ENCODE measurements at places on chromosomes 1 and 21.
A peak's percentile ranks its signal among the peaks of the same experiment; 100 is the strongest.

DNA sequence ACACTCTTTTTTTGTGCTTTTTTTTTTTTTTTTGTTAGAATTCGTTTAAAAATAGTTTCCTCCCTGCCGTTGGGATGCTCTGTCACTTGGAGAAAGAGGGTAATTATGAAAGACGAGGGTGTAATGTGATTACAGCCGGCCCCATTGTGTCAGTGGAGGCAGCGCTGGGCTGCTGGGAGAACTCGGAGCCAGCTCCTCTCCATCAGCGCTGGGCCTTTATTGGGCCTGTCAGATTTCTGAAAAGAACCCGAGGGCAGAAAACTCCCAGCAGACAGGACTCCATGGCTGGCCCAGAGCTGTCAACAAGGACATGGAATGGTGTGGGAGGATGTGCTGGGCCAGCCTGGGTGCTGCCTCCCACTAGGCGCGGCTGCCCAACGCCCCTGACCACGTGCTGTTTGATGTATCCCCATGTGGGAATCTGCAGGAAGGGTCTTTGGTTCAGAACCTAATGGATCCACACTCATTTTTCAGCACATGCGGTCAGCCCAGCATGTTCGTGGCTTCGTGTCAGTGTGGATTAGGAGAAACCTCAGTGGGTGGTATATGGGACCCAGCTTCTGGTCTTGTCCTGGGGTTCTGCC lies 222.6 kb upstream of the KIAA0040 start:
- no peak for DNase-seq

GRCh38 chr1:212667223-212668139 lies 32.2 kb downstream of the BATF3 start:
- peak; percentile 46 for DNase-seq

DNA sequence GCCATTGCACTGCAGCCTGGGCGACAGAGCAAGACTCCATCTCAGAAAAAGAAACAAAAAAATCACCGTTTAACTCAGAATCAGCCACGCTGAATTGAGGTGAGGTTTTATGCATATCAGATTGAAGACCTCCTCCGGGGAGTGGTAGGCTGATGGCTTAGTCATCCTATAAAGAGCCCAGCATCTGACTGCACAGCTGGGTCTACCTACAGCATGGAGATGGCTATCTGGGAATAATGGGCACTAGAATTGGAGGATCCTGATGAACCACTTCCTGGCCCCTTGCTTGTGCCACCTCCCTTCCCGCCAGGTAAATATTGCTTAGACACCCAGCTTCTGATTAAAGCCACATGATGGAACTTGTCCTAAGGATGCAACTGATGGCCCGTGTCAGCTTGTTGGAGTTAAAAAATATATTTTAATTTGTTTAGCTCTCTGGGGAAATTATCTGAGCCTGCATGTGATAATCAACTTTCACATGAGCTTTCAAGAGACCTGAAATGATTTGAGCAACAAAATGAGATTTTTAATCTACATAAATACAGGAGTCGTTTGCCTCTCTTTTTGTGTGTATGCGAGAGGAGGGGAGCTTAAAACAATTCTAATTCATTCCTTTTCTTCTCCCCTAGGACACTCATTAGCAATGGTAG lies 157.2 kb downstream of the KIF26B start:
- DNase-seq, result no peak

GRCh38 chr1:180497826-180498225 lies 4.6 kb downstream of the ACBD6 start:
- DNase-seq, result no peak

- DNase-seq, result no peak
Observed at GRCh38 chr21:42353623-42354022, 2.8 kb upstream of the TFF2 start.

GRCh38 chr1:68188644-68189340 lies 43.5 kb downstream of the WLS start:
- DNase-seq, result no peak

GRCh38 chr1:89822109-89822962 lies 1.5 kb downstream of the LRRC8D start:
- DNase-seq, result peak; percentile 78

- DNase-seq, result no peak
Observed at GRCh38 chr1:223319905-223320580, 43.9 kb downstream of the SUSD4 start.

DNA sequence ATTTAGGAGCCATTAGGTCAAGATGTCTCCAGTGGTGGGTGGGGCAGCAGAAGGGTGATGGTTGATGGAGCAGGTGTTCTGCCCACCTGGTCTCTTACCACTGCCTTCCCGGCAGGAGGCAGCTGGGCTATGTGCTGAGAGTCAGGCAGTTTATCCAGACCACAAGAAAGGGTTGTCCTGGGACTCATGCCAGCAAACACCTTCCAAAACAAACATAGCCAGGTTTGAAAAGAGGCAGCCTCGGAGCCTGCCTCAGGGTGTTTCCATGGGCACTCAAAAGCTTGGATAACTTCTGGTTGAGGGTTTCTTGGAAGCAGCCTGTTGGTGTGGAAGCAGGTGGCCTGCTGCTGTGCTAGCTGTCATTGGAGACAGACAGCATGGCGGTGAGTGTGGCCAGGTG lies 187.2 kb downstream of the PCP4 start:
- no peak for DNase-seq

- DNase-seq, result peak; percentile 79
Observed at GRCh38 chr1:66446261-66447001, 87.5 kb upstream of the SGIP1 start.

DNA sequence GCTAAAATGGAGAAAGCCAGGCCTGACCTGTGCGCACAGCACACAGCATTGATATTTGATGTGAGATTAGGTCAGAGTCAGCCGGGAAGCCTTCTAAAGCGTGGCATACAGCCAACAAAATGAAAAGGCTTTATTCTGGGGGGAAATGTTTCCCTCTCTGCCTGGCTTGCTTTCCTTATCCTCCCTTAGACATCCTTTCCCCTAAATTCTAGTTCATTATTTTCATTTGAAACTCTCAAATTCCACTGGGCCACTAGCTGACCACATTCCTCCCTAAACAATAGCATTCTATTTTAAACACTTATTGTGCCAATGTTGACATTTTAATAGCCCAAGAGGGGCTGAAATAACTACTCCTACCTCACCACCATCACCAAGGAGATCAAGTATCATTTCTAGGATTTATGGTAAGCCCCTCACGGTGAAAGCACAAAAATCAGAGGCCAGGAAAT lies 49.4 kb downstream of the LEPR start:
- DNase-seq, result no peak

- no peak for DNase-seq
Observed at GRCh38 chr1:220819467-220820026, 32.8 kb downstream of the MTARC1 start.

DNA sequence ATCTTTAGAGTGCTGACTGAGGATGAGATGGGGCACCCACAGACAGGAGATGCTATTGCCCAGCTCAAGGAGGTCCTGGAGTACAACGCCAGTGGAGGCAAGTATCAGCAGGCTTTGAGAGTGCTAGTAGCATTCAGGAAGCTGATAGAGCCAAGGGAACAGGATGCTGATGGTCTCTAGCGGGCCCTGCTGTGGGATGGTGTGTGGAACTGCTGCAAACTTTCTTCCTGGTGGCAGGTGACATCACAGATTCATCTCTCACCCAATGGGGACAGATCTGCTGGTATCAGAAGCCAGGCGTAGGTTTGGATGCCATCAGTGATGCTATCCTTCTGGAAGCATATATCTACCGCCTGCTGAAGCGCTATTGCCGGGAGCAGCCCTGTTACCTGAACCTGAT lies 609.8 kb upstream of the NCAM2 start:
- no peak for DNase-seq

- no peak for DNase-seq
Observed at GRCh38 chr1:18134324-18135046, 26.9 kb downstream of the IGSF21 start.

DNA sequence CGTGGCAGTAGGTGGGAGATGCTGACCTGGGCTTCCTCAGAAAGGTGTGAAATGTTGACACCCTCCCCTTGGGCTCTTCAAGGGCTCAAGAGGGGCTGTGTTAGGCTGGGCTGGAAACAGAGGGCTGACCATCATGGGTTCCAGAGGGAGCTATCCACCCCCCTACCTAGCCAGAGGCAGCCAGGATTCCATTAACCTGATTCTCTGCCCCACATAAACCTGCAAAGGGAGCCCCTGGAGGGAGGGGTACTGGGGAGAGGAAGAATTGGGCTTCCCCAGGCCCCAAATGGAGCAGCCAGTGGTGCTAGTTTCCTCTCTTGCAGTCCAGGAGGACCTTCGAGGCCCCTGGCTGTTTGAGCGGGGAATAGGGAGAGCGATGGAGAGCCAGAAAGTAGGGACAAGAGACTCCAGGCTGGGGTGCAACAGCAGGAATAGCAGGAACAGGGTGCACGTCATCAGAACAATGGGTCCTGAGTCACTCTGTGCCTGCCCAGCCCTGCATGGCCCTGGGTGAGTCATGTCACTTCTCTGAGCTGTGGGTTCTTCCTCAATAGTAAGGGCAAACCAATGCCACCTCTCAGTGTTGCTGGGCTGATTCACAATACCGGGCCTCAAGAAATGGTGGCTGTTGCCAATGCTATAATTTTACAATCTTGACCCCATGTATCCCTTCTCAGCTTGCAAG lies 121.2 kb downstream of the EPHB2 start:
- peak; percentile 10 for DNase-seq

GRCh38 chr1:18233176-18233864 lies 125.7 kb downstream of the IGSF21 start:
- DNase-seq, result no peak

GRCh38 chr1:25018110-25018735 lies 88.1 kb upstream of the RUNX3 start:
- no peak for DNase-seq

- DNase-seq, result peak; percentile 74
Observed at GRCh38 chr1:168220470-168220871, 5.3 kb upstream of the SFT2D2 start.

DNA sequence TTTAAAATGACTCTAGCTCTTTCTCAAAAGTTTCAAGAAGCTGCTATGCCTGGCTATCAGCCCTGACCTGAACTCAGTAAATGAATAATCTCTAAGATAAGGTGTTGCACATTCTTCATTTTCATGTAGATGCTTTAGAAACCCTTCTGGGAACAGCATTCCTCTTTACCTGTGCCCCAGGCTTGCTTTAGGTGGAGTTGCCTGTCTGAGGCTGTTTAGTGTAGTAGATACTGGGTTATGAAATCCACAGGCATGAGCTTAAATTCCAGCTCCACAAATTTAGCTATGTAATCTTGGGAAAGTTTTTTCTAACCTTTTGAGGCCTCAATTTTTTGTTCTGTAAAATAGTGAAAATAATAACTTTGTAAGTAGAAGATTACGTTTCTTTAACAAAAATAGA lies 41.6 kb downstream of the ATP6V1G3 start:
- no peak for DNase-seq

DNA sequence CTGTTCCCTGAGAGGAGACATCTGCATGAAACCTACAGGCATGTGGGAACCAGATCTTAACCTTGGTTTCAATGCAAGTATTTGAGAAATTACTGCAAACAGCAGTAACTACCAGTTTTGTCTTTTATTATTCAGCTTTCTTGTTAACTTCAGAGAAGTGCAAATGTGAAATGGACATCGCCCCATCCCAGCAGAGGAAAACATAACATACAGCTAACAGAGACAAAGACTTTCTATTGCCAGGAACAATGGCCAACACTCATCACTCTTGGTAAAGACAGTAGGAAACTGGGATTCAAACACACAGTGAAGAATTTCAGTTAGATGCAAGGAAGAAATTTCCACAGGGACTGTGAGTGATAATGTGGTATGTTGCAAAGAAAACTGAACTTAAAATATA lies 115.1 kb downstream of the SLC30A10 start:
- DNase-seq, result no peak

DNA sequence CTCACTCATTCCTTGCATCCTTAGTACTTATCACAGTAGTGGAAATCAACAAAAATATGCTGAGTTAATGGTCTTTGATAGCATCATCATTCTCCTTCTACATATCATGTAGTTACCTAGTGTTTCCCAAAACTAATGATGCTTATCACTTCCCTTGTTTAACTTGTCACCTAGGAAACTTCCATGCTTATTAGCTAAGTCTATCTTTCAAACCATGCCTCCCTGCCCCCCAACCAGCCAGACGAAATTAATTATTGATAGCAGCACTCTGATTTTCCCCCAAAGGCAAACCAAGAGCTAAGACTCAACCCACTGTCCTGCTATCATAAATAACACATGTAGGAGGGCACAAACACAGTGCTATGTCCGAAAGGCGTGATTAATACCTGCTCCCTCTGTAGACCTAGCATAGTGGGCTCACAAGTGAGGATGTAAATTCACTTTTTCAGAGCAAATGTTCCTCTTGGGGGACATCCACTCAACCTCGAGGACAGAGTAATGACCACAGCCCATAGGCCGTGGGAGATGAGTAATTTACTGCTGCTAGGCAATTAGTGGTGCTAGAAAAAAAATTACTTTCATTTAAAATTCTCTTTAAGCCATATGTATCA lies 25.8 kb upstream of the LPAR3 start:
- DNase-seq, result no peak

DNA sequence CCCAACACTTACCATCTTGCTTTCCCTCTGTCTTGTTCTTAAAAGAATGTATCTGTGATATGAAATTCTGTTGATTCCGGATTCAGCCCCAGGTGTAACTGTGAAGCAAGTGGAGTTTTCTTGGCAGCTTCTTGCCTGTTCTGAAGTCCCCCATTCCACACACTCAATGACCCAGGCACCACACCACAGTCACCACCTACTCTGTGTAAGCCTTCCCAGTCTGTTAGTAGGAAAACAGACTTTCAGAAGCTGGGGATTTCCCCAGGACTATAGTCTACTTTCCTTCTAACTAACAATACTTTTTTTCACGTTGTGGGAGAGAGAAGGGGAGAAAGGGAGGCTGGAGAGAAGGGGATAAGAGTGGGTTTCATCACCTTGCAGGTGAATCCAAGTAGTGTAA lies 299.1 kb upstream of the PROX1 start:
- no peak for DNase-seq

DNA sequence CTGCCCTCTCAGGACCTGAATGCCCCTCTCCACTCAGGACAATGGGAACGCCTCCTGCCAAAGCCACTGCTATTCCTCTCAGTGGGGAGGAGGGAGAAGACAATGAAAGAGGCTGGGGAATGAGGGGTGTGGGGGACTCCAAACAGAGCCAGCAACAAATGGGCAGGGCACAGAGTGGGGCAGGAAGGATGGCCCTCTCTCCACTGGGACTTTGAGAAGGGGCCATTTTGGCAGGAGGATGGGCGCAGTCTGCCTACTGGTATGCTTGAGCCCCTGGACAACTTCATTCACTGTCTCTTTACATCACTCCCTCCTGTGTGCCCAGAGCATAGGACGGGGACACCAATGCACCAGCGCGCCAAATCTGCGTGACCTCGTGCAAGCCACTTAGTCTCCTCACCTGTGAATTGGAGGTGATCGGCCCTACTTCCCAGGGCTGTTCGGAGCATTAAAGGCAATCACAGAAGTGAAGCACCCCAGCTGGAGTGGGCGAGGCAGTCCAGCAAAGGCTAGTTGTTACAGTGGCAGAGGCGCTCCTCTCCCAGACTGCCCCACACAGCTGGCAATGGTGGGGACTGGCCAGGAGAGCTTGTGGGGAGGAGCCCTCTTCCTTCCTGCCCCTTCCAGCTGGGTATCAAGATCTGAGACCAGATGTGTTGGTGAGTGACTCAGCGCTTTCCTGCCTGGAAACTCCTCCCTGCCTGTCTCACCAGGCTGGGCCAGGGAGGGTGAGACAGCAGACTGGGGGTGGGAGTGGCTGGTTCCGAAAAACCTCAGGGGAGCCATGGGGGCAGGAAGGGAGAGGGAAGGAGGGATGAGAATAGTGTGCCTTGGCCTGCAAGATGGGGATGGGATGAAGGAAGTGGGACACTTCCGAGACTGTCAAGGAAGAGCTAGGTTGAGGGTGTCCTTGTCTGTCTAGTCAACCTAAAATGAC lies 22.4 kb upstream of the SYNC start:
- DNase-seq, result peak; percentile 90

Measured in OCI-M1 (cell line).